ENCODE measurements at places on chromosomes 13 and 19.

- H3K27ac ChIP-seq, result no peak overlapping the region
- no peak for DNase-seq
- H3K27me3 ChIP-seq, result no peaks in the 10 kb centered on the region
- no peaks in the 10 kb centered on the region for H3K4me1 ChIP-seq
- no peak overlapping the region for H3K4me3 ChIP-seq
Measured at GRCh38 chr13:108460043-108460442, 169.4 kb upstream of the MYO16 start.

DNA sequence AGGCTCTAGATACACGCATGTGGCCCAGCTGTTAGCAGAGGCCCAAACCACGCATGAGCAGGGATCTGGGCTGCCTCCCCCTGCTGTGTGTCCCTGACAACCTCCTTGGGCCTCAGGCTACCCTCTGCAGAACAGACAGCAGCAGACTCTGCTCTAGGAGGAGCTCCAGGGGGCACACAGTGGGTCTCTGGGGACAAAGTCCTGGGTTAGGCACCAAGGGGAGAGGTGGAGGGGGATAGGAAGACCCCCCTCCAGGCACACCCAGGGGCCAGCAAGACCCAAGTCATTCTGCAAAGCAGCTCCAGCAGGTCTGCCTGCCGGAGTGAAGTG lies 8.0 kb downstream of the TINCR start:
- H3K27me3 ChIP-seq, result no peaks in the 10 kb centered on the region
- H3K4me1 ChIP-seq, result peaks cover 16% of the 10 kb centered on the region
- H3K27ac ChIP-seq, result no peak overlapping the region

- H3K27me3 ChIP-seq, result peaks cover 2% of the 10 kb centered on the region
- no peak overlapping the region for H3K4me3 ChIP-seq
- peaks cover 3% of the 10 kb centered on the region for H3K4me1 ChIP-seq
- DNase-seq, result no peak
Measured at GRCh38 chr13:43139211-43139610, 115.8 kb downstream of the DNAJC15 start.

DNA sequence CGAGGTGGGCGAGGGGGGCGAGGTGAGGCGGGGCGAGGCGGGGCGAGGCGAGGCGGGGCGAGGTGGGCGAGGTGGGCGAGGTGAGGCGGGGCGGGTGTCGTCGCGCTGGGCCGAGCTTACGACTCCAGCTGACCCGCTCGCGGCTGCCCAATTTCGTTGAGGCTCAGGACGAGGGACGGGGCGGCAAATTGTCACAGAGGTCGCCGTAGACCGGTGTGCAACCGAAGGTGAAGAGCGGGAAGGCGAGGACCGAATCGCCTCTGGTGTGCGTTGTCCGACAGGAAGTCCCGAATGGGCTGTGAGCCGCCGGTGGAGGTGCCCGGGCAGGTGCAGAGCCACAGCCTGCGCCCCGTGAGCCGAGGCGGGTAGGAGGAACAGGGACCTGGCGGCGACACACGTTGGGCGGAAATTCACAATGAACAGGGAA lies at the start of gene LACC1:
TSS of gene LACC1 (plus strand) at position 150 of the 427 bp plus-strand sequence. CDS start 1,082 bp downstream, outside the sequence.
- H3K36me3 ChIP-seq, result no peaks in the 10 kb centered on the region
- H3K4me3 ChIP-seq, result peak within 1 kb of the TSS; percentile 69
- no peak for DNase-seq

DNA sequence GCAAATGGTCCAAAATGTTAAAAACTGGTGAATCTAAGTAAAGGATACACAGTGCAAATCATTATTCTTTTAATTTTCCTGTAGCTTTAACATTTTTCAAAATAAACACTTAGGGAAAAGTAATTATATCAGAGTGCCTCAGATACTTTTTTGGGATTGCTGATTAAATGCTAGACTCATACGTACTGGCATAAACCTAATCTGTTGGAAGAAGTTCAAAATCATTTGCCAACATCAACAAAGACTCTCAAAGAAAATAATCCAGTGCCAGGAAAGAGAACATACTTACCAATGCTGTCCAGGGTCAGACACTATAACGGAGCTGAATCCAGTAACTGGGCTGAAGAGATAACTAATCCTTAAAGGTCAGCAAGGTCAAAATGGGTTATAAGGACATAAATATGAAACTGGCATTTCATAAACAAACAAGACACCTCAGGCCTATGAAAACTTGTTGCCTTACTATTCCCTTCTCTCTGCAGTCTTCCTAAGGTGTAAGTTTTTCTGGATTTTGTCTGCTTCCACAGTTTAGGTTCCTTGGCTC lies 3.3 kb upstream of the ZNF420 start:
- H3K27ac ChIP-seq, result no peak overlapping the region
- H3K27me3 ChIP-seq, result no peaks in the 10 kb centered on the region
- no peaks in the 10 kb centered on the region for H3K36me3 ChIP-seq
- peaks cover 4% of the 10 kb centered on the region for H3K4me1 ChIP-seq
- no peak for DNase-seq
- H3K4me3 ChIP-seq, result no peak overlapping the region

DNA sequence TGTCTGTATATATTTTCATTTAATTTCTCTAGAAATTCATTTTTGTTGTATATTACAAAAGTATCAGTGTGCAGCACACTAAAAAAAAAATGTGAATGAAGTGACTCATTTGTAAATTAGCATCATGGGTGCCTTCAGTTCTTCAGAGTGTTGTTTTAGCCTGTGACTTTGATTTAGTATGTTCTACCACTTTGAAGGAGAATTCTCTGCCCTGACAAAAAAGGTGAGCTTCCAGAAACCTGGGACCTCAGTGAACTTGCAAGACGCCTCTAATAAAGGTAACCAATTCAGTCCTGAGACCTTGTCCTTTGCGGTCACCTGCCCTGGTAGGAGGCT lies 2.4 kb downstream of the METTL21C start:
- H3K4me1 ChIP-seq, result peaks cover 3% of the 10 kb centered on the region
- H3K36me3 ChIP-seq, result no peaks in the 10 kb centered on the region
- no peak for DNase-seq
- H3K27me3 ChIP-seq, result no peaks in the 10 kb centered on the region

GRCh38 chr19:38900743-38901190 lies 998 bp downstream of the NFKBIB start:
- no peaks in the 10 kb centered on the region for H3K27me3 ChIP-seq
- H3K36me3 ChIP-seq, result peaks cover 15% of the 10 kb centered on the region
- H3K27ac ChIP-seq, result no peak overlapping the region

DNA sequence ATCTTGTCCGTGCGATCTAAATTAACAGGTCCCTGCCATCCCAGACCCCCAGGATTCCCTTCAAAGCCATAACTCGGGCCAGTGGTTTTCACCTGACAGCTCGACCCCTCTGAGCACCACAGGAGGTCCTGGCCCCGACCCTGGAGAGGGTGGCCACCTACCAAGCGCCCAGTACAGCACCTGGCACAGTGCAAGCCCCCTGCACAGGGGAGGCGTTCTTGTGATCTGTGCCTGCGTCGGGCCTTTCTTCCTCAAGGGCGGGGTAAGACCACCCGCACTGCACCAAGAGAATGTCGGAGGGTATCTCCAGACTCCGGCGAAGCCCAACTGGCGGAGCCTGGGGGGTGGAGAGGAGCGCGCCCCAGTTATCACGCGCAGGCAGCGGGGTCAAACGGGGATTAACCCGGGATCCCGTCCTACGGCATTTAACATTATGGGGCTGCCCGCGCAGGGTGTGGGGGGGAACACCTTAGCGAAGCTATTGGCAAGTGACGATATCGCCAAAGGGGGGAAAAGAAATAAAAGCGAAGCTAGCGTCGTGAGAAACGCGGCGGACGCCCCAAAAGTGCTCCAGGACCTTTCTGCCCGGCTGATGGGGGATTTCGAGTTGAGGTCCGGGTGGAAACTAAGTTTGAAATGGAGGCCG lies 1.3 kb upstream of the HNRNPL start:
- peak overlapping the region; percentile 68 for H3K4me3 ChIP-seq
- peak overlapping the region; percentile 100 for H3K27ac ChIP-seq
- H3K27me3 ChIP-seq, result no peaks in the 10 kb centered on the region

DNA sequence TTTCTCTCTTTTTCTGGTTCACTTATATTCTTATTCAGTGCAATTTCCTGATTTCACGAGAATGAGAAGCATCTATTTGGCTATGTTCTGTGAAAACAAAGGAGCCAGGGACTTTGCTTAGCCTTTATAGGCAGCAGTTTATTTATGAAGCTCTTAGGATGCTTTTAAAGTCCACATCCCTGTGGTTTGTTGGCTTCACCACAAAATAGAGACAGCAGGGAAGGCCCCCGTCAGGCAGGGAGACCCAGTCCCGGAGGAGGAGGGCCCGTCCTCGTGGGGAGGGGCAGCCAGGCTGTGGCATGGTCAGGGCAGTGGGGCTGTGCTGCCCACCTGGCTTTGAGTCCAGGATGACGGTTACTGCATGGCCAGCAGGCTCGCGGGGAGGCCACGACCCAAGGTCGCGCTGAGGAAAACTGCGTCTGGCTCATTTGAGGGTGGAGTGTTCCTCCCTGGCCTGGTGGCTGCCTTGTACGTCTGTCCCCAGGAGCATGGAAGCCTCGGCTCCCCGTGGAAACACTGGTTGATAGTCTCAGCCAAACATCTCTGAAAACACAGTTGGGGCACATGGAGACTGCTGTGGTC lies 92.7 kb downstream of the ATP11A start:
- no peak for DNase-seq
- peaks cover 11% of the 10 kb centered on the region for H3K36me3 ChIP-seq
- peaks cover 40% of the 10 kb centered on the region for H3K4me1 ChIP-seq
- H3K27me3 ChIP-seq, result no peaks in the 10 kb centered on the region

DNA sequence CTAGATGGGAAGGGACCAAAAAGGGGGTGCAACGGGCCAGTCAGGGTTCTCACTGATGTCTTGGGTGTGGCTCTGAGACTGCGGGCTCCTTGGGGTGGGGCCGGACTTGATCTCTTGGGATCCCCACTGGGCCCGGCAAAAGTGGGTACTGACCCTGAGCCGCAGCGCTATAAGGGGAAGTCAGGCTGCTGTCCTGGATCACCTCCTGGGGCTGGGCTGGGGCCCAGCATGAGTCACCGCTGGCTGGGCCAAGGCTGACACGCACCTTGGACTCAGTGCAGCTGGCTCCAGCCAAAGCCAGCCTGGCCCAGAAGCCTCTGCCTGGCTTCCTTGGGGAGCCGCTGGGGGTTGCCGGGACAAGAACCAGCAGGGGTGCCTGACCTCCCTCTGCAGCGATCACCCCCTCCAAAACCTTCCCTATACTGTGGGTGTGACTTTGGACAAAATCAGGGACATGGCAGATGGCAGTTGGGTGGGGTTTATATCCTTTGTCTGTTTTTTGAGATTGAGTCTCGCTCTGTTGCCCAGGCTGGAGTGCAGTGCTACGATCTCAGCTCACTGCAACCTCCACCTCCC lies 617 bp upstream of the IQCN start:
- peak overlapping the region; percentile 65 for H3K27ac ChIP-seq
- H3K4me1 ChIP-seq, result peaks cover 51% of the 10 kb centered on the region
- H3K4me3 ChIP-seq, result no peak overlapping the region
- peaks cover 49% of the 10 kb centered on the region for H3K36me3 ChIP-seq
- no peak for DNase-seq
- no peaks in the 10 kb centered on the region for H3K27me3 ChIP-seq

DNA sequence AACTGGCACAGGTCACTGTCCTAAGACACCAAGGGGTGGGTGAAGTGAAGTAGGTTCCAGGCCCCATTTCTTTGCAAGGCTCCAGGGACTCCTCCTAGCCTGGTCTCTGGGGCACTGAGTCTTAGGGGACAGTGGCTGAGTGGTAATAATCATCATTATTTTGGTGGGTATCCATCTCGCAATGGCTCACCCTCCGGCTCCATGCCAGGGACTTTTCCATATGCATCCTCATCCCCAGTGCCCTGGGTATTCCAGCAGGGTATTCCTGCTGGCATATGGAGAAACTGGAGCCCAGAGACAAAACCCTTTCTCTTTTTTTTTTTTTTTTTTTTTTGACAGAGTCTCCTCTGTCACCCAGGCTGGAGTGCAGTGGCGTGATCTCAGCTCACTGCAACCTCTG lies 2.5 kb downstream of the PDE4A start:
- peaks cover 2% of the 10 kb centered on the region for H3K36me3 ChIP-seq
- H3K27ac ChIP-seq, result no peak overlapping the region
- no peak overlapping the region for H3K4me3 ChIP-seq
- H3K27me3 ChIP-seq, result peaks cover 86% of the 10 kb centered on the region

DNA sequence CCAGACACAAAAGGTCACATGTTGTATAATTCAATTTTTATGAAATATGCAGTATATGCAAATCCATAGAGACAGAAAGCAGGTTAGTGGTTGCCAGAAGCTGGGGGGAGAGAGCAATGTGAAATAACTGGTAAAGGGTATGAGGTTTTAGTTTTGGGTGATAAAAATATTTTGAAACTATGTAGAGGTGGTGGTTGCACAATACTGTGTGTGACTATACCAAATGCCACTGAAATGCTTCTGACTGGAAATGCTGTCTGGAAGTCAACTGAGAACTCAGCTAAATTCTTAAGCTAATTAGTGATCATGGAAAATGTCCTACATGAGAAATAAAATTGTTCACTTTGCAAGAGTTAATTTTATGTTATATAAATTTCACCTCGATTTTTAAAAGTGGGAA lies 65.3 kb upstream of the RXFP2 start:
- H3K36me3 ChIP-seq, result no peaks in the 10 kb centered on the region
- no peak overlapping the region for H3K4me3 ChIP-seq
- no peaks in the 10 kb centered on the region for H3K4me1 ChIP-seq
- no peaks in the 10 kb centered on the region for H3K27me3 ChIP-seq

DNA sequence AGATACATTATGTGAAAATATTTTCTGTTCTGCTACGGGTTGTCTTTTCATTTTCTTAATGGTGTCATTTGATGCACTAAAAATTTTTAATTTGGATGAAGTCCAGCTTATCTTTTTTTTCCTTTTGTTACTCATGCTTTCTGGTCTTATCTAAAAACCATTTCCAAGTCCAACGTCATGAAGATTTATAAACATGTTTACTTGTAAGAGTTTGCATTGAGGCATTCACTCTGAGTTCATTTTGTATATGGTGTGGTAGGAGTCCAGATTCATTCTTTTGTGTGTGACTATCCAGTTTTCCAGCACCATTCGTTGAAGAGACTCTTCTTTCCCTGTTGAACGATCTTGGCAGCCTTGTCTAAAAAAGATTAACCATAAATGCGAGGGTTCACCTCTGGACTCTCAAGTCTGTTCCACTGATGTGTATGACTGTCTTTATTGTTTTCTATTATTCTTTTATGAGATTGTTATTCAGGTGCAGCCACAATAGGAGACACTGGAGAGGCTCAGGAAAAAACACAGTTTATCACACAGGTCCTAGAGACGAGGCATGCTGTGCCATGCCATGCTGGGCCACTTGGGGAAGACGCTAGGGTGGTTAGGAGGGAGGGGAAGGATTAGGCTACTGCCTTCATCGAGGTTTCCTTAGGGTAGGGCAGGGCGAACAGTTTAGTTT lies 35.0 kb downstream of the NAA16 start:
- H3K36me3 ChIP-seq, result peaks cover 20% of the 10 kb centered on the region
- no peaks in the 10 kb centered on the region for H3K4me1 ChIP-seq
- no peak overlapping the region for H3K4me3 ChIP-seq
- DNase-seq, result no peak
- H3K27me3 ChIP-seq, result no peaks in the 10 kb centered on the region

DNA sequence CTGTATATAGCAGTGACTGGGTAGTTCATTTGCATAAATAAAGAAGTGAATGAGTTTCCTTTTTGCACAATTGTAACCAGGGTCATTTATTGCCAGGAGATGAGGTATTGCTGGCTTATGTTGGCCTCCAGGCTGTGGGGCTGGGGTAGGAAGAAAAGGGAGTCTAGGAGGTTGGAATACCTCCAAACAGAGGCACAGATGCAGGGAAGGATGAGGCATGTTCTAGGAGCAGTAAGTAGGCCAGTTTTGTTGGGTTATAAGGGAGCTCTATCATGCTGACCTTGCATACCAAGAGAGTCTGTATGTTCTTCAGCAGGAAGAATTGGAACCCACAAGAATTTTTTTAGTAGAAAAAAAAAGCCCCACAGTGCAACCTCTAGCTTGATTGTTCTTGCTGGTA lies 17.2 kb upstream of the CYSLTR2 start:
- no peak for DNase-seq
- no peaks in the 10 kb centered on the region for H3K27me3 ChIP-seq
- H3K27ac ChIP-seq, result no peak overlapping the region
- H3K4me1 ChIP-seq, result no peaks in the 10 kb centered on the region
- no peak overlapping the region for H3K4me3 ChIP-seq
- H3K36me3 ChIP-seq, result no peaks in the 10 kb centered on the region

Measured in spinal cord (tissue), 10 donors.